ENCODE measurements at places on chromosomes 4 and X.

- DNase-seq: no peak
Observed at GRCh38 chr4:164946810-164947209, 30.6 kb downstream of the TRIM61 start.

- DNase-seq: no peak
Observed at GRCh38 chrX:54447461-54447860, 7.3 kb downstream of the TSR2 start.

DNA sequence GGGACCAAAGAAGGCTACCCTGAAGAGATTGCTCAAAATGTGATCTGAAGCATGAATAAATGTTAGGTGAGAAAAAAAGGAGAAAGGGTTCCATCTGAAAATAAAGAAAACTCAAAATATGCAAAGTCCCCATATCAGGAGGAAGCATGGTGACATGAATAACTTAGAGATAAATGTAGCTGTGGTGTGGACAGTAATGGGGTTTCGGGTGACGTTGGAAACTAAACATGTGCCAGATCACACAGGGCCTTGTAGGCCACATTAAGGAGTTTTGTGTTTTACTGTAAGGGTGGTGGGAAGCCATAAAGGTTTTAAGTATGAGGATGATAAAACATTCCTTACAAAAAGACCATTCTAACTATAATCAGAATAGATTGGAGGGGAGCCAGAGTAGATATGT, 40.3 kb upstream of the ACSL4 start:
- DNase-seq: no peak

- no peak for DNase-seq
Observed at GRCh38 chrX:110758781-110759422, 36.7 kb downstream of the CHRDL1 start.

DNA sequence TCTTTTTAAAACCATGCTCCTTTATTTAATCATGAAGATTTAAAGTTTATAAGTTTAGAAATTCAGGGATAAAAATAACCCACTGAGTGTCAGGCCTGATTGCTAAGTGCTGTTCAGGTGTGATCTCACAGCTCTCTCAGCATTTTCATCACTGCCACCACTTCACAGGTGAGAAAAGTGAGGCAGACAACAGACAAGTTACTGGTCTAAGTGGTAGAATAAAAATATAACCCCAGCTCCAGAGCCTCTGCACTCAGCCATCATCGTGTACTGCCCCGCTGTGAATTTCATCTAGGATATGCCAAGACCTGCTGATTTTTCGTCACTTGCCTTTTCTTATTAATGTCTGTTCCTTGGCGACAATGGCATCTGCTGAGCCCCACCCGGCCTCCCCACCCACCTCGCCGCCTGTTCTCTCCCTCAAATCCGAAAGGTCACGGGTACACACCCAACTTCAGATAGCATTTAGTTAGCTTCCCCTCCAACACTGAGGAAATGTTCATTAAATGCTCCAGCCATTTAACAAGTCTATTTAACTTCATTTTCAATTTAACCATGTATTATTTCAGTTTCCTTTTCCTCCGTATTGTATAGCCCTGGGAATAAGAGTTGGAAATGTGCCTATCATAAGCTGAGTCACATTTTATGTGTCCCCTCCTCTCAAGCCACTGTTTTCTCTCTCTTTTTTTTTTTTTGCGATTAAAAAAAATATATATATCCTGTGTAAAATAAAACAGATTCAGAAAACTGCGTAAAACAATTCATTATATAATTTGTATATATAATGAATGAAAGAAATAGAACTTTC, 236.5 kb downstream of the CBR4 start:
- no peak for DNase-seq

DNA sequence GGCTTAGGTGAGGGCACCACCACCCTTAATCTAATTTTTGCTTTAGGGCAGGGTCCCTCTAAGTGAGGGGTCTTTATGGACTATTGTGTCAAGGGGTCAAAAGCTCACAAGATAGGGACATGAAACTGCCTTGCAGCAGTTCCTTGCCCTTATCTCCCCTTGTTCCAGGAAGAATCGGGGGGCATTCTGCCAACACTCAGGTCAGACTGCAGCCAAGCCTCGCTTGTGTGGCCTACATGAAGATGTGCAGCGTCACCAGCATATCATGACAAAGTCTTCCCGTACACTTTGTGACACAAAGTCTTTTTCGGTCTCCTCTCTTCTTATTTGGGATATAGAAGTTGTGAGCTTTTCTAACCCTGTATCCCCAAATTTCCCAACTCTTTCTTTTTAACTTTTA, 17.5 kb upstream of the USP9X start:
- no peak for DNase-seq

DNA sequence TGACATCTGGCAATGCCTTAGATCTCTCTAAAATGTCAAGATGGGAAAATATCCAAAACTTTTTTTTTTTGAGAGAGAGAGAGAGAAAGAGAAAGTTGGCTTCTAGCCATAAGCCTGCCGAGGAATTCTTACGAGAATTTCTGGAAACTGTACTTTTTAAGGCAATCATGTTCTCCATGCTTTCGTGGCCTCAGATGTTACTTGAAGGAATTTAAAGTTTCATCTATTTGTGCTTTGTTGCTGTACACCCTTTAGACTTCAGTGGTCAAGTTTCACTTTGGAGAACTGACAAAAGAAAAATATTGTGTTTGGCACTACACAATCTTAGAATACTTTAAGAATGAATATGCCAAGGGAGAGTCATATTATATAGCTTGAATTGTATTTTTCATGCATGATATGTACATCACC, 53.9 kb downstream of the FAT4 start:
- peak; percentile 2 for DNase-seq

DNA sequence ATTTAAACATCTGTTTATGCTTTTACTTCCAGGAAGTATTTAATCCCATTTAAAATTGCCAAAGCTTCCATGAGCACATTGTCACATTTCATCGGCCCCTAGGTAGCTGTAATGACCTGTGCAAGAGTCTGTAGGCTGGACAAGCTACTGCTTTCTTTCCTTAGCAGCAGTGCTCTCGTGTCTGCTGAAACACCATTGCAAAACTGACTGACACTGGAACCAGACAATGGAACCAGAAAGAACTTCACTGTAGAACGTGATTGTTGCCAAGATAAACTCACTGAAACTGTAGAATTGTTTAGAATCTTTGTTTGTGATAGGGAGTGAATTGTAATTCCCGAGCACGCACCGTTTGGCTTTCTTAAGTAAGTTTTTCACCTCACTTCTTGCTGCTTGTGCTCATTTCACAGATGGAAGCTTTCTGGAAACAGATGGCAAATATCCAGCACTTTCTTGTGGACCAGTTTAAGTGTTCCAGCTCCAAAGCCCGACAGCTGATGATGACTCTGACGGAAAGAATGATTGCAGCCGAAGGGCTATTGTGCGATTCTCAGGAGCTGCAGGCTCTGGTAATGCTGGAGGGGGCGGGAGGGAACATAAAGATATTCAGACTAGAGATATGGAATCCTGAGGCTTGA, 36.9 kb downstream of the EVC start:
- DNase-seq: no peak

GRCh38 chrX:108439961-108440696, 491 bp downstream of the COL4A5 start:
- peak; percentile 3 for DNase-seq

DNA sequence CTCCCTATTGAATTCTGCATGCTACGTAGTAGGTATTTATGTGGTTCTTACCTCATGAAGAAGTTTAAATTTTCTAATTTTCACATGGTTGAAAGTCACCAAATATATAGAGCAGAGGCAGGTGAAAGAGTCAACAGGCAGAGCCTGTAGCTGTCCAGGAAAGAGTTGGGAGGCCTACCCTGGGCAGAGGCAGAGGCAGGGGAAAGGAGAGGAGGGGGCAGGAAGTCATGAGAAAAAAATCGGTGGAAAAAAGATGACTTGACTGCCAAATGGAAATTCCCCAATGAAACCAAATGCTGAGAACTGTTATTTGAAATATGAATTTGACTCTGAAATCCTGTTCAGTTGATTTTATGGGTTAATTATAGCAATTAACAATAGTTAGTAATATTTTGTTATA, 23.1 kb upstream of the GPR34 start:
- DNase-seq: no peak

GRCh38 chrX:148713981-148714380, 213.6 kb downstream of the AFF2 start:
- DNase-seq: no peak

DNA sequence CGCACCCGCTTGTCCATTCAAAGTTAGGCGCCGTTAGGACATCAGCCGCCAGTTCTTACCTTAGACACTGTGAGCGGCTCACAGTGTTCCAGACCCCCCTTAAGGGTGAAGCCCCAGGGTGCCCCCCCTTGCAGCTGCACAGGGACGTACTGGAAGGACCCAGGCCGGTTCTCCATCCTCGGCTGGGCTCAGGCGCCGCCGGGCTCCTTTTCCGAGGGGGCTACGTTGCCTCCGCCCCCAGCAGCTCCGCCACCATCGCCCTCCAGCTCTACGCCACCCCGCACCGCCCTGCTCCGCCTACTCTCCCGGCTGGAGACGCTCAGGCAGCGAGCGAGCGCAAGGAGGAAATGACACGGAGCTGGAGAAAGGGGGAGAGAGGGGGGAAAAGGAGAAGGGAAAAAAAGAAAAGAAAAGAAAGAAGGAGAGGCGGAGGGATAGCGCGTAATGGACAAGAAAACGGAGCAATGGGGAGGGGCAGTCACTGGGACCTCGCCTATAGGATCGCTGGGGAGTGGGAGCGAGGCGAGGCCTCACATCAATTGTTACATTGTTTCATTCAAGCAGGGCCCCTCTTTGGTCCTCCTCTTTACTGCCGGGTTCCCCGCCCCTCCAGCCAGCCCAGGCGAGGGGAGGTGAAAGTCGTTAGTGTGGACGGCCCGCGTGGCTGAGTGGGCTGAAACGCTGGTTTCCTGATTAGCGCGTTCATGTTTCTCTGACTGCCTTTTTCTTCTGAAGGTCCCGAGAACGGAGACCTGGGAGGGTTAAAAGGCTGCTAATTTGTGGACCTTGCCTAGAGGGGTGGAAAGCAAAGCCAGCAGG, at the start of gene SHROOM4:
Gene SHROOM4 (minus strand): TSS at position 352 of the 819 bp plus-strand sequence. CDS start 176 bp downstream, at position 176.
- DNase-seq: no peak

- DNase-seq: no peak
Observed at GRCh38 chr4:81350040-81350439, 121.7 kb downstream of the RASGEF1B start.

DNA sequence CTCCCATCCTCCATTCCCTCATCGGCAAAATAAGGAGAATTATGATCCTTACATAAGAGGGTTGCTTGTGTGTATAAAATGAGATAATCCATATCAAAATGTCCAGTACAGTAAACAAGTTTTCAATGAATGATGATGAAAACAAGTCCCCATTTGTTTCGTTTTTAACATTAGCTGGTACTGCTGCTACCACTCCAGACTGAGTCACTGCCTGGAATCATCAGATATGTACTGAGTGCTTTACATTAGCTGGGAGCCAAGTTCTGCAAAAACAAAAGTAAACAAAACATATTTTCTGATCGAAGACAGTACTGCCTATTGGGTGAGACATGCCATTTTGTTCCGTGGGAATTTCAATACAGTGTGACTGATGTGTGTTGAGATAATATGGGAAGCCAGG, 123.2 kb upstream of the IGFBP7 start:
- DNase-seq: no peak

DNA sequence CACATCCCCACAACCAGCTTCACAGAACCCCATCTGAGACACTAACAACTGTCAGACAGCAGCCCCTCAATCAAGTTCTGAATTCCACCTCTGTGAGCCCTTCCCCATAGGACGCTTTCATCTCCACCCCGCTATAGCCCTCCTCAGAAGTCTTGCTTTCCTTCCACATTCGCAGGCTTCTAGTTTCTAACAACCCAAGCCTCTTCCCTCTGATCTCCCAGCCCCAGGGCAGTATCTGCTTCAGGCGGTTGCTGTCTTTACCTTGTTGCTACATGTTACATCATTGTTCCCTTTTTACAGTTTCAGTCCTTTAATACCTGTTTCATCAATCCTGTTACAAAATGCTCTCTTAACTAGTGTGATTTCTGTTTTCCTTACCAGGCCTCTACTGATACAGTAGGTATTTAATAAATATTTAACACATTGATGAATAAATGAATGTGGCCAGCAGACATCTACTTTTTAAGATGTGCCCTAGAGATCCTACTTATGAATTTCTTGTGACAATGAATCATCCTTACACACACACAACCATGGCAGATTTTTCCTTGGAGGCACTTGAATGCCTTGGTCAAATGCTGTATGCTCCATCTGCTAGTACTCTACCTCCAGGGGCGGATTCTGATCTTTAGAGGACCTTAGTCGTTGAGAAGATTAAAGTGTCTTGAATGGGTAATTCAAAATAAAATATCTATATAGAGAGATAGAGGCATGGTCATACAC, 164.7 kb upstream of the SLIT2 start:
- no peak for DNase-seq

DNA sequence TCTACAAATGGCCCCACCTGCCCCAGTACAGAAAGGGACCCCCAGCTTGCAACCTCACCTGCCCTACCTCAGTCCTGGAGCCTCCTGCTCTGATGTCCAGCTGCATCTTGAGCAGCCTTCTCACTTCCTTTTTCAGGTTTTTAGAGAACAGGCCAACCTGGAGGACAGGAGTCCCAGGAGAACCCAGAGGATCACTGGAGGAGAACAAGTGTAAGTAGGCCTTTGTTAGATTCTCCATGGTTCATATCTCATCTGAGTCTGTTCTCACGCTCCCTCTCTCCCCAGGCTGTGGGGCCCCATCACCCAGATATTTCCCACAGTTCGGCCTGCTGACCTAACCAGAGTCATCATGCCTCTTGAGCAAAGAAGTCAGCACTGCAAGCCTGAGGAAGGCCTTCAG, 3.6 kb downstream of the MAGEA11 start:
- DNase-seq: no peak

- DNase-seq: no peak
Observed at GRCh38 chr4:99856166-99856565, 38.1 kb downstream of the LAMTOR3 start.

DNA sequence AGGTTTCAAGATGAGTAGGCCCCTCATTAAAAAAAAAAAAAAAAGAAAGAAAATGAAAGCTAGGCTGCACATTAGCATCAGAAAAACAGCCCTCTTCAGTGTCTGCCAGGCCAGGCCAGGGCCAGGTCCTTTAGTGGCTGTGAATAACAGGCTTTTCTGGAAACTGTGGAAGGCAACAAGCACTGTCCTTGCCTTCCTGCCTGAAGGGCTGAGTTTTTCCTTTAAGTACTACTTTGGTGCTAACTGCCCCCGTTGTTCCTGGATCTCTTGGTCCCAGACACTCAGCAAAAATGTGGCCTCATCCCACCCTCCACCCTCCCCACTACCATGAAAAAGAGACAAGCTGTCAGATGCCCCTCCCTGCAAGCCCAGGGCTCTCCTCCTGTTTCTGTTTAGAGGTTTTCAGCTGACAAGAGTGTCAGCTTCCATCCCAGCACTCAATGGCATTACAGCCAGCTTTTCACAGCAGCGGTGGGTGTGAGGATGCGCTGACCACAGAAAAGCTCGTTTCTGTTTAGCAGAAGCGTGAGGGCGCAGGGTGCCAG, 174.2 kb downstream of the NHS start:
- DNase-seq: no peak

DNA sequence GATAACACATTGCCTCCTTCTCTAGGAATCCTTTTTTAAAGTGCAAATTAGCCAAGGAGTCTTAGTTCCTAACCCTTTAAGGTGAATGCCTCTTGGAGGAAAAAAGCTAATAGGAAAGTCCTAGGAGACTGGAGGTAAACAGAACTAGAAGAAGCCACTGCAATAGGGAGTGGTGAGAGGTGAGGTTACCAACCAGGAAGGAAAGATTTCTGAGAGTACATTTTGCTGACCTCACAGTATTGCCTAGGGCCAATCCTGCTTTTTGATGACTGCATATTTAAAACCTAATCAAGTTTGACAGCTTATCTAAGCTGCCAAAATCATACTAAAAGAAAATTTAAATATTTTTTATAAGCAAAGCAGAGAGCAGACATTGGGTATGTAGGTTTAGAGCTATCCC, 7.3 kb upstream of the CUL4B start:
- no peak for DNase-seq

Measured in H54 (cell line).